ENCODE measurements at places on chromosomes 3 and 15. TPM values are rescaled to one million over a fixed set of nuclear protein-coding genes. Genes with fewer than 3 reads are reported as not detected.

Gene MASP1
- total RNA-seq: 6.3 TPM

- peak; percentile 61 for DNase-seq
These were observed 866 bp downstream of the TNIK start for GRCh38 chr3:171459137-171459941.

DNA sequence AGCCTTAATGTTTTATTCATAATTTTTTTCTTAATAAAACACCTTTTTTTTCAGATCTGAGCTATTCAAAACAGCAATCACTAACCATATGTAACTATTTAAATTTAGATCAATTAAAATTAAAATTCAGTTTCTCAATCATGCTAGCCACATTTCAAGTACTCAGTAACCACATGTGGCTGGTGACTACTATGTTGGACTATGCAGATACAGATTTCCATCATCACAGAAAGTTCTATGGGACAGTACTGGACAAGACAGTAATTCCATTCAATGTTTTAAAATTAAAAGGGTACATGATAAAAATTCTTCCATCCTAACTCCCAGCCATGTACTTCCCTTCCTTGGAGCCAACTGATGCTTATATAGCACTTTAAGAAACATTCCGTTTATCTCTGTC is 119.3 kb downstream of the GLDN start:
- no peak for DNase-seq

- DNase-seq: no peak
These were observed 8.5 kb downstream of the MINDY2 start for GRCh38 chr15:58779554-58779953.

DNA sequence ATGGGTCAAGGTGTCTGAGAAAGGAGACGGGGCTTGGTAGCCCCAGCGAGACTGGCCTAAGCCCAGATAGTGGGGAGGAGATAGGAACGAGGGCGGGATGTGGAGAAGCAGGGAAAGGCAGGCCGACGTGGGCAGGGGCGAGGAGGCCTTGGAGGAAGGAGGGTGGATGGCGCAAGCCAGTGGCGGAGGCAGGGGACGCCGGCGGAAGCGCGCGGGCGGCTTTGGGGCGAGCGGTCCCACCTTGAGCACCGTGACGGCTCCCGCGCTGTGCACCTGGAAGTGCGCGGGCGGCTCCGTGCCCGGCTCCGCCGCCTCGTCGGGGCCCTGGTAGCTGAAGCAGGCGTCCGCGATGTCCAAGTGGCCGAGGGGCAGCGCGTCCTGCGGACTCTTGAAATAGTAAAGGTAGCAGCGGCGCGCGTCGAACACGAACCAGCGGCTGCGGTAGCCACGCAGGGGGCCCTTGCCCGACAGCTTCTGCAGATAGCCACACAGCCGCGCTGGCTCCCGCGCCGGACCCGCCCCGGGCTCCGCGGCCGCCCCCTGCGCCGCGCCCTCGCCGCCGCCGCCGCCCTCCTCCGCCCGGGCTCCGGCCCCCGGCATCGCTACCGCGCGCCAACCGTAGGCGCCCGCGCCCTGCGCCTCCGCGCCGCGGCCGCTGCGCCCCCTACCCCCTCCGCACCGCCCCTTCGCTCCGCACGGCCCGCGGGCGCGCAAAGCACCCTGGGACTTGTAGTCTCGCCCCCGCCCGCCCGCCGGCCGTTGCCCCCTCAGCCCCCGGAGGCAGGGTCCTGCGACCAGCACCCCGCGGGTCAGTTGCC is at the start of gene TBC1D2B:
TBC1D2B (minus strand) TSS at position 659 of the 818 bp plus-strand sequence; CDS start at position 600, 59 bp downstream.
- DNase-seq: peak; percentile 86

Gene SLC28A1
- total RNA-seq: 0.45 TPM

Measured in sciatic nerve (tissue), 2 donors.